ENCODE measurements at places on chromosomes 4 and X. TPM values are rescaled to one million over a fixed set of nuclear protein-coding genes. Genes with fewer than 3 reads are reported as not detected.

DNA sequence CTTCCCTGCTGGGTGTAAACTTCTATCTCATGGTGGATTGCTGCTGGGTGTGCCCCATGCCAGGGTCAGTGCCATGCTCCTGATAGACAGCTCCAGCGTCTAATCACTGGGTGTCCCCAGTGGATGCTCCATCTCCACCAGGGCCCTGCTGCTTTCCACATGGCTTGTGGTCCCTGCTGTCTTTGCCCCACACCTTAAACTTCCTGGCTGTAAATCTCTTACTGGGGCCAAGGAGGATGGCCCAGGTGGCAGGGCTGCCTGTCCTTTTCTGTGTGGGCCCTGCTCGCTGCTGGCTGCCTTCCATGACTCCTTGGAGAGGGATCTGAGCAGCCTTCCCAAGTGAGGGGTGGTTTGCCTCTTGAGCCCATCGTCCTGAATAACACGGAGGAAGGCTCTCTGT, 51.8 kb downstream of the RGS12 start:
- DNase-seq: no peak

DNA sequence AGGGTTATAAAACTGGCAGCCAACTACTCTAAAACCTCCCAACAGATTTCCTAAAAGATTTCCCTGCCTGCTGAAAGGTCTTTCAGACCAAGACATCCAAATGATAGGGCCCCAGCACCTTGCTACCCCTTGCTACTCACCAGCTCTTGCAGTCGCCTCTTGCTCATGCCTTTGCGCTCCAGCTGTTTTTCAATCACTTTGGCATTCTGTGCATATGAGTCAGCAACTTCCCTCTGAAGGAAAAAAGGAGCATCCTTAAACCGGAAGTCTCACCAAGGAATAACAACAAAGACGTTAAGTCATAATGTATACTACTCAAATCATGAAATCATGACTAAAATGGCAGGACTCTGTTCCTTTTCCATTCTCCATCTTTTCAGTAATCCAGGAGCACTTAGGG, 24.0 kb downstream of the STEEP1 start:
- peak; percentile 55 for DNase-seq

- DNase-seq: no peak
These were observed 76.9 kb downstream of the STIM2 start for GRCh38 chr4:26937567-26937966.

DNA sequence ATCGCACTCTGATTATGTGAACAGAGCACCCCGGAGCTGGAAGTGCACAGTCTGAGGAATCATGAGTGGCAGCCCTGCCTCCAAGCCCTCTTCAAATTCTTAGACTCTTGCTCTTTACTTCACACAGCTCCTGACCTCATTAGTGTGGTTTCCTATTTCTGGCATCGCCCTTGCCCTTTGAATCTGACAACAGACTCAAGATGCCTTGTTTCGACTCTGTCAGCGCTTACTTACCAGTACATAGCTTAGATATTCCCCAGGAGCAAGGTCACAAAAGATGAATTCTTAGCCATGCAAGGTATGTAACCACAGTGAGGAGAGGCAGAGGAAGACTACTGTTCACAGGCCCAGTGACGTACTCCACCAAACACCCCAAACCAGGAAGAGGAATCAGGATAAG, 167.2 kb downstream of the KDR start:
- DNase-seq: no peak

DNA sequence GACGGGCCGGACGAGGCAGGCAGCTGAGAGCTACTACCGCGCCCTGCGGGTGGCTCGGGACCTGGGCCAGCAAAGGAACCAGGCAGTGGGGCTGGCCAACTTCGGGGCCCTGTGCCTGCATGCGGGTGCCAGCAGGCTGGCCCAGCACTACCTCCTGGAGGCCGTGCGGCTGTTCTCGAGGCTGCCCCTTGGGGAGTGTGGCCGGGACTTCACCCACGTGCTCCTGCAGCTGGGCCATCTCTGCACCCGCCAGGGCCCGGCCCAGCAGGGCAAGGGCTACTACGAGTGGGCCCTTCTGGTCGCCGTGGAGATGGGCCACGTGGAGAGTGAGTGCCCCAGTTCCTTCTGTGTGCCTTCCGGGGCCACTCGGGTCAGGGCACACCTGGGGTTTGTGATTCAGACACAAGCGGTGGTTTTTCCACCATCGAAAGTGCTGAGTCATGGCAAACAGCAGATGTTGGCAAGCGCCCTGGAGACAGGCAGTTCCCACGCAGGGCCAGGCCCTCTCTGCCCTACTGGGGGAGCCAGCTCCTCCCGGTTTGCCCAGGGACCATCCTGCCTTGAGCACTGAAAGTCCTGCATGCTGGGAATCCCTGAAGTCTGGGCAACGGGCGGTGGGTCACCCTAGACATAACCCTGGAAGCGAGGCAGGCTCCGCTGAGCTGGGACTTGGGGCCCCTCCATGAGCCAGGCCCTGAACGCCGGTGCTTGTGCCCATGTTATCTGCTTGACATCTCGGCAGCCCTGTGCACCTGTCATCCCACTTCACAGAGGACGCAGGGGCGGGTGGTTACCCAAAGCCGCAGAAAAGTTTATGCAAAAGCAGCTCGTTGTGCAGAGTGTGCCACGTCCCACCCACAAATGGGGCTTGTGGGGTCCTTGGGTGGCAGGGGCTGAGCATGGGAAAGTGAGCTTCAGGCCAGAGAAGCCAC, 29.5 kb downstream of the SH3TC1 start:
- peak; percentile 88 for DNase-seq

DNA sequence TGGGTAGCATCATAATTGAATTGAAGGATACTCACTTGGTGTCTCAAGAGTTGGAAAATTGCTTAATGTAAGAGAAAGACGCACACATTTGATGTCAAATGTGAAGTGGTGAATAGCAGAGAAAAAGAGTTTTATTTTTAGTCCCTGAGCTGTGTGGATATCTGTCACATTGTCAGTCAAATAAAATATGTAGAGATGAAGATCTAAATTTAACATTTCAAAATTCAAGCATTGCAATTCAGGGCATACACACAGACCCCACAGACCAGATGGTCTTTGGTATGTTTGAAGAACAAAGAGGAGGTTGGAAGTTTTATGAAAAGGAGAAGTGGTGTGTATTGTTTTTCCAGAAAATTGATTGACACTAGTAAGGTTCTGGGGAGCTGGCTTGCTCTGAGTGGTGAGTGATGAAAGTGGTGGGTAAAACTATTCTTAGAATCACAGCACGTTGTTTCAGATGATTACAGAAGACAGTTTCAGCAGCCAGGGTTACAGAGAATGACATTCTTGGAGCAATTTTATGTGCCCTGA, 44.9 kb upstream of the BBS12 start:
- no peak for DNase-seq

DNA sequence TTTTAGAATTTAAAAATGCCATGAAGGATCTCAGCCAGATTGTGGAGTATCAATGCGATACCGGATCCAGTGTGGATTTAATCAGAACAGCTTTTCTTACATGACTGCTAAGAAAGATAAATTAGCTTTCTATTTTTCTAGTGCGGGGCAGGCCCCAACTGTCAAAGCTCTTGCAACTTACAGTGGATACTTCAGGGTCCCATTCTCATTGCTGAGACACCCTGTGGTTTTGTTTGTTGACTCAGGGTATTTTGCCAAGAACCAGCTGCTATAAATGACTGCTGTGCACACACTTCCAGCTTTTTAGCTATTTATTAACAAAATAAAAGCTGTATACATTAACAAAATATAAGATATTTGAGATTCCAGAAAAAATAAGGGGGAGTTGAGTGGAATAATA, 166.4 kb downstream of the DCLK2 start:
- DNase-seq: peak; percentile 52

GRCh38 chr4:86223472-86223871, 136.4 kb downstream of the MAPK10 start:
- DNase-seq: peak; percentile 61

DNA sequence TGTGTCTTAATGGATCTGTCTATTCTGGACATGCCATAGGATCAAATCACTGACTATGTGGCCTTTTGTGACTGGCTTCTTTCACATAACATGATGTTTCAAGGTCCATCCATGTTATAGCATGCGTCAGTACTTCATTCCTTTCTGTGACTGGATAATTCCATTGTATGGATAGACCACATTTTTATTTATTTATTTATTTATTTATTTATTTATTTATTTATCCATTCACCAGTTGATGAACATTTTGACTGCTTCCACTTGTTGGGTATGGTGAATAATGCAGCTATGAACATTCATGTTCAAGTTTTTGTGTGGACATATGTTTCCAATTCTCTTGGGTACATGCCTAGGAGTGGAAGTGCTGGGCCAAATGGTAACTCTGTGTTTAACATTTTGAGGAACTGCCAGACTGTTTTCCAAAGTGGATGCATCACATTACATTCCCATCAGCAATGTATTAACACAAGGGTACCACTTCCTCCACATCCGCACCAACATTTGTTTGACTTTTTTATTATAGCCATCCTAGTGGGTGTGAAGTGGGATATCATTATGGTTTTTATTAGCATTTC, 14.0 kb downstream of the RTL5 start:
- DNase-seq: no peak

The KDR gene
- total RNA-seq: not detected

The PCDH11X gene
- total RNA-seq: 1.2 TPM

The PAGE4 gene
- total RNA-seq: not detected

The ATP8A1 gene
- 1.3 TPM for total RNA-seq

The MAGEB3 gene
- not detected for total RNA-seq
